ENCODE measurements at places on chromosomes 5 and 9.

GRCh38 chr9:123784518-123784917, 145.4 kb downstream of the DENND1A start:
- no peak for DNase-seq

DNA sequence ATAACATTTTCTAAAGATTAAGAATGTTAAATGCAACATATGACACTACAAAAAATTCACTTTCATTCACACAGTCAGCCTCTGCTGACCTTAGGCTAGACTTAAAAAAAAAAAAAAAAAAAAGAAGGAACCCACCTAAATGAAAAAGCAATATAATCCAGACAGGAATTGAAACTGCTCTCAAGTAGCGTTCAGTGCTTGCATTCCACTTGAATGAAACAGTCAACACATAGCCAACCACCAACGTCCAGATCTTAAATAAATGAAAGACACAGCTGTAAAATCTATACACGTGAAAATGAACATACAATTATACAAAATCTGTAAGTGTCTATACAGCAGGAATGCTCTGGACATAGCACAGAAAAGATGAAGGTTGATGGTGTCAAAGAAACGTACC, 11.4 kb downstream of the TMEM245 start:
- no peak for DNase-seq

- no peak for DNase-seq
These were observed 515.6 kb upstream of the ST8SIA4 start for GRCh38 chr5:101418713-101419118.

DNA sequence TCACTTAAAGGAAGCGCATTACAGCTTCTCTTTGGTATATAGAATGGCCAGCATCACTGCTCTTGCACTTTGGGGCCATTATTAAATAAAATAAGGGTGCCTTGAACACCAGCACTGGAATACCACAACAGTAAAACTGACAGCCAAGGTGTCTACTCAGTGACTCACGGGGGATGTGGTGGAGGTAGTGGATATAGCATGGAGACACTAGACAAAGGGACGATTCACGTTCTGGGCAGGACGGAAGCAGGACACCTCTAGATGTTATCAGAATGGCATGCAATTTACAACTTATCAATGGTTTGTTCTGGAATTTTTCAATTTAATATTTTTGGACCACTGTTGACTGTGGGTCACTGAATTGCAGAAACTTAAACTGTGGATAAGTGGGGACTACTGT, 32.9 kb upstream of the PDE8B start:
- no peak for DNase-seq

DNA sequence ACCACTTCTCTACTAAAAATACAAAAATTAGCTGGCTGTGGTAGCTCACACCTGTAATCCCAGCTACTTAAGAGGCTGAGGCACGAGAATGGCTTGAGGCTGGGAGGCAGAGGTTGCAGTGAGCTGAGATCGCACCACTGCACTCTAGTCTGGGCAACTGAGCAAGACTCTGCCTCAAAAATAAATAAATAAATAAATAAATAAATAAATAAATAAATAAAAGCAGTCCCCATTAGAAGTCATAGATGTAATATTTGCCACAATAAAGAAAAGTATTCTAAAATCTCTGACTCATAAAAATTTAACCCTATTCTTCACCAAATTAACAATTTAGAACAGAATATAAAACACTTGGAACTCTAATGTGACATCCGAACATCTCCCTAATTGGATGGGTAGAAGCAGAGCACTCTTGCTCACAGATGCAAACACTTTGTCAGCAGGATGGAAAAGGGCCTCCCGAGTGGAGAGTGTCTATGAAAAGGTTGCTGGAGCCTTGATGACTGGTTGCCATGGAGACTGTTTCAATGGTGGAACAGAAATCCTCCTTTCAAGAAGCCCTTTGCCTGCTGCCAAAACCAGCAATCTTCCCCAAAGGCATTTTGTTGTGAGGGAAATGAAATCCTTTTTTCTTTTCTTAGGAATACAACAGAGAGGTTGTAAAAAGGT, 38.9 kb upstream of the TRAF1 start:
- DNase-seq, result no peak

GRCh38 chr5:1651971-1652872, 128.5 kb upstream of the LPCAT1 start:
- no peak for DNase-seq

DNA sequence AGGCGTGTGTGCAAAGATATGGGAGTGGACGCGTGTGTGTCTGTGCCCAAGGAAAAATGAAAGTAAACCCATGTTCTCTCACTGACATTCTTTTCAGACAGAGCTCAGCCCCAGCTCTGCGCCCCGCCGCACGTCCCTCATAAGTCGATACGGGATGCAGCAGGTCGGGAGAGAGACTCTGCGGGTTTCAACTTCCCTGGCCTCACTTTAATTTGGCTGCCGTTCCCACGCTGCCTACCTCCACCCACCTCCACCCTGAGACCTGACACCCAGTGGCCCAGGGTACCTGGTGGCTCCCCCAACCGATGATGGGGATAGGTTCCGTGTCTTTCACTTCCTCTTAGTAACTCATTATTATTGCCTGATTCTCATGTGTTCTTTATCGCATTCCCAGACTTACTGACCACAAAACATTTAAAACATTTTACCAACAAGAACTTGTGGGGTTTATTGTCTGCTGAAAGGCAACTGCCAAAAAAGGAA, 19.4 kb downstream of the LHX2 start:
- DNase-seq, result no peak

DNA sequence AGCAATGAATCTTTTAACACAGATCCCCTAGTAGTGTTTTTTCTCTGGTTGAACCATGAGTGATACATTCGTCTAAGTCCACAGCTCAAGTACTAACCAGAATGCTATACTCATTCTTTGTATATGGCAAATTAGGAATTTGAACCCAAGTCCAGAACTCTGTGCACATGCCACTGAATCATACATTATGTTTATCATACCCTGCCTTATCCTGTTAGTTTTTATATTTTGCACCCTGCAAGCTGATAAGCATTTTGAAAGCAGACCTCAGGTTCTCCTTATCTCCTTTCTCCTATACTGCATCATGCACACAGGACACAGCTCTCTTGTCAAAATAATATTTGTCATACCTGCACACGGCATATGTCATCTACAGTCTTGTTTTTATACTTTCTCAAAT, 54.6 kb upstream of the ELL2 start:
- DNase-seq, result no peak

Data from CD4-positive, alpha-beta T cell treated with Interleukin-15 for 1 hour (primary cell).